H54 (cell line): ENCODE measurements at places on chromosomes 6 and 20.

DNA sequence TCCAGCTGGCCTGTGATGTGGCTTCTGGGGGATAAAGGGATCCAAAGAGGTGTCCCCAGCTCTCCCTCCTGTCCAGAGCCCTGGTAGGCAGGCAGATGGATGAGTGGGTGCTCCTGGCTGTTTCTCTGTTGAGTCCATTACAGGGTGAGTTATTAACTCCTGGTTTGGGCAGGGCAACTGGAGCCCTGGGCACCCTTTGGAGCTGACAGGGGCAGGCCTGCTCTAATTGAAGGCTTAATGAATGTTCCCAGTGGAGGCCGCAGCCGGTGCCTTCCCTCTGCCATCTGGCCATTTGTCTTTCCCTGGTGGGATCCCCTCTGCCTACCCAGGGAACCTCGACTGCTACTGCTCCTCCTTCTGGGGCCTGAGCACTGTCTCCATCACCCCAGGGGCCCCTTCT is 44.7 kb upstream of the MLN start:
- DNase-seq: no peak

DNA sequence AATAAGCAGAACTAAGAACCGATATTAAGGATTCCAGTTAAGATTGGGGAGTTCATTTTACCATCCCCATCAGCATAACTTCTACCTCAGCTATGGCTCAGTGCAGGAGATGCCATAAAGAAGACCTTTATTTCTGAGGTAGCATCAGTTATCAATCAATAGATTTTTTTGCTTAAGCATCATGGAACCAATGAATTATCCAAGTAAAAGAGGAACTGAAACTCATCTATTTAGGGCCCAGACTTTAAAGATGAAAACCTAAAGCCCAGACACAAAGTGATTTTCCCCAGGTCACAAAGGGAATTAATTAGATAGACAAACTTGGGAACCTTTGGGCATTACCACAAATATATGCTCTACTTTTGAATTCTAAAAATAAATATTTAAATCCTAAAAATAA is 59.2 kb upstream of the TINAG start:
- DNase-seq: no peak

DNA sequence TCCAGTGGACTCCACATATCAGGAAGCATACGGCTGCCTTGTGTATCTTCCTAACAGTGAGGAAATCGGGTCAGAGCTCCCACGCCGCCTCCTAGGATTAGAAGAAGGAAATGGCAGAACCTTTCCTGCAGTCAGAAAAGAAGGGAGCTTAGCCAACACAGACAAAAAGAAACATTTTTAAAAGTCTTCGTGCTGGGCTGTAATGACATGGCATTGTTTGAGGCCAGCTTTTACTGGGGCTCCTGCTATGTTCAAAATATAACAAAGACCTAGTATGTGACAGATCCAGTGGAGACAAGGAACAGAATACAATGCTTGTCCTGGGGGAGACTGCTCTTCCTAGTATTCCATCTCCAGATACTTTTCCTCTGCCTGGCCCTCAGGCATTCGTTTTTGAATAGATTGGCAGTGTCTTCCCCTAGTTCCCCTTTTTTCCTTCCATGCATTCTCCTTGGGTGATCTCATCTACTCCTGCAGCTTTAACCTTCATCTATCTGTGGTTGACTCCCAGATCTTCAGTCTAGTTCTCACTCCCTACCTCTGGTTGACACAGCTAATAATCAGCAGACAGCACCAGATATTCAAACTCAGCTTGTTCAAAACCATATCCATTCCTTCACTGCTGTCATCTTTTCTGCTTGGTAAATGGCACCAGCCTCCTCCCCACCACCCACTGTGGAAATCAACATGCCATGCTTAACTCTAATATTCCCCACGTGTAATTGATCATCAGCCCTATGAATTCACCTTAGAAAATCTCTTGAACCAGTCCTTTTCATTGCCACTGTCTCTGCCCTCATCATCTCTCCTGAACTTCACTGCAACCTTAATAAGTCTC is 94.5 kb upstream of the VSTM2L start:
- DNase-seq: no peak

DNA sequence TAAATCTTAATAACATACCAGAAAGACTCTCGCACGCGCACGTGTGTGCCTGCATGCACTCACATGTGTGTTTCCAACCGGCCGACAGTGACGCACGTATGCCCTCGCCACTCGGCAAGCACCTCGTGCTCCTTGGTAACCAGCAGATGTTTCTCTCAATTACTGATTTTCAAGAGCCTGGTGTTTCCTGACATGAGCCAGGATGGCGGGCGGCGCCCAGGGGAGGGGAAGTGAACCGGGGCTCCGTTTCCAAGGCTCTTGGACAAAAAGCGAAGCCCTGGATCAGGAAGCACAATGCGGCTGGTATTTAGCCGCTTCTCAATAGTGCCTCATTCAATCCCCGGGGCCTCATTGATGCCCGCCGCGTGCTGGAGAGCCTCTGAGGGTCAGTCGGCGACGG is 37.7 kb downstream of the PMEPA1 start:
- DNase-seq: no peak

GRCh38 chr6:75115481-75115880 is 90.4 kb downstream of the COL12A1 start:
- no peak for DNase-seq

DNA sequence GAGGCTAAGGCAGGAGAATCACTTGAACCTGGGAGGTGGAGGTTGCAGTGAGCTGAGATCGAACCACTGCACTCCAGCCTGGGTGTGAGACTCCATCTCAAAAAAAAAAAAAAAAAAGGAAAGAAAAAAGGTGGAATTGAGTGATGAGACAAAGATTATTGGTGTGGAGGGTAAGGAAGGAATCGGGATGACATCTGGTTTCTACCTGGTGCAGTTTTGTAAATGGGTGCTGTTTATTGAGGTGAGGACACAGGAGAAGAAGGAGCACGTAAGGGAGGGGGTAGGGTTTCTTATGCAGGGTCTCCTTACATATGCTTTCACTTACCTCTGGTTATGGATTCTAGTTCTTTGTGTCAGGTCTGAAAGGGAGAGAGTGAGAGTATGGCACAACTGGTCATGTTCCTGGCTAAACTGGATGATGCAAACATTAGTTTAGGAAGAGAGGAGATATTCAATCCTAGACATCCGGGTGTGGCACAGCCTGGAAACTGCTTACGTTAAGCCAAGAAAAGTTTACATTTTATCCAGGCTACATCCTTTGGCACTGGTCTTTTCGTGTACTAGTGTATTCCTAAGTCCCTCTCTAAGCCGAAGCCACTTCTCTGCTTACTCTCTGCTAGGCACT is 5.4 kb downstream of the RALY start:
- no peak for DNase-seq
